ENCODE measurements at places on chromosomes 13 and 19. TPM values are rescaled to one million over a fixed set of nuclear protein-coding genes. Genes with fewer than 3 reads are reported as not detected.

- peak; percentile 59 for DNase-seq
These were observed 2.5 kb upstream of the GARIN5A start for GRCh38 chr19:50478901-50479715.

GRCh38 chr19:2659856-2660432, 42.5 kb downstream of the GNG7 start:
- DNase-seq = peak; percentile 63

GRCh38 chr19:27894906-27895754, 1317.8 kb downstream of the UQCRFS1 start:
- no peak for DNase-seq

DNA sequence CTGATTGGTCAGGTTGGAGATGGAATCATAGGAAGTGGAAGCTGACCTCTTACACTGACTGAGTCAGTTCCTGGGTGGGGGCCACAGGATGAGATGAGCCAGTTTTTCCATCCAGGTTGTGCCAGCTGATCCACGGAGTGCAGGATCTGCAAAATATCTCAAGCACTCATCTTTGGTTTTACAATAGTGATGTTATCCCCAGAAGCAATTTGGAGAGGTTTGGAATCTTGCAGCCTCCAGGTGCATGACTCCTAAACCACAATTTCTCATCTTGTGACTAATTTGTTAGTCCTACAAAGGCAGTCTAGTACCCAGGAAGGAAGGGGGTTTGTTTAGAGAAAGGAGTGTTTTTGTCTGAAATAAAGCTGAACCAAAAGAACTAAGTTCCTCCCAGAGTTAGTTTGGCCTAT, 212.8 kb downstream of the SLITRK6 start:
- DNase-seq = no peak

DNA sequence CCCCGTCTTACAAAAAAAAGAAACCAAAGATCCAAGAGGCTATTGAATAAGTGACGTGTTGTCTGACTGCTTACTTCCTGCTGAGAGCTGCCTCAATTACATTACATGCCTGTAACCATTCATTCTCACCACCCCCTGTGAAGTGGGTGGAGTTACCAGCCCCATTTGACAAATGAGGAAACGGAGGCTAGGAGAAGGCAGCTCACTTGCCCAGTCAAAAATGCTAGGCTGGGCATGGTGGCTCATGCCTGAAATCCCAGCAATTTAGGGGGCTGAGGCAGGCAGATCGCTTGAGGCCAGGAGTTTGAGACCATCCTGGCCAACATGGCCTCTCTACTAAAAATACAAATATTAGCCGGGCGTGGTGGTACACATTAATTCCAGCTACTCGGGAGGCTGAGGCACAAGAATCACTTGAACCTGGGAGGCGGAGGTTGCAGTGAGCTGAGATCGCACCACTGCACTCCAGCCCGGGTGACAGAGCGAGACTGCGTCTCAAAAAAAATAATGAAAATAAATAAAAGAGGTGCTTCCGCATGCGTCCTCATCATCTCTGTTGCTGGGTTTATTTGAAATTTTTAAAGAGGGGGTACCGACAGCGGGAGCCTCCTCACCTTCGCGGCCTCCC, 499 bp downstream of the LSM7 start:
- peak; percentile 80 for DNase-seq

DNA sequence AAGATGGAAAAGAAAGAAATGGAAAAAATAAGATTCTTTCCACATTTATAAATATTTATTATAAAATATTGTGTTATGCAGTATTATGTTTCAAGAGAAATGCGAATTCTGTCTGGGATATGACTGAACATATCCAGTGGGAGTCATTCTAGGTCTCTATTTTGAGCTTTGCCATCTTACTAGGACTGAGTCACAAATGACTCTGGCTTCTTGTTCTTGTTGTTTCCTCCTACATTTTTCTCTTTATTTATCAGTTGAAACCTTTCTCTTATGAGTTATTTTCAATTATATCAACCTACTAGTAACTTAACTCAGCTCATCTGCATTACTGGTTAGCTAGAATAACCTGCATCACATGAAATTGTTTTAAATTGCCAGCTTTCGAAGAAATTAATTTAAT, 1247.3 kb downstream of the SLITRK1 start:
- no peak for DNase-seq

DNA sequence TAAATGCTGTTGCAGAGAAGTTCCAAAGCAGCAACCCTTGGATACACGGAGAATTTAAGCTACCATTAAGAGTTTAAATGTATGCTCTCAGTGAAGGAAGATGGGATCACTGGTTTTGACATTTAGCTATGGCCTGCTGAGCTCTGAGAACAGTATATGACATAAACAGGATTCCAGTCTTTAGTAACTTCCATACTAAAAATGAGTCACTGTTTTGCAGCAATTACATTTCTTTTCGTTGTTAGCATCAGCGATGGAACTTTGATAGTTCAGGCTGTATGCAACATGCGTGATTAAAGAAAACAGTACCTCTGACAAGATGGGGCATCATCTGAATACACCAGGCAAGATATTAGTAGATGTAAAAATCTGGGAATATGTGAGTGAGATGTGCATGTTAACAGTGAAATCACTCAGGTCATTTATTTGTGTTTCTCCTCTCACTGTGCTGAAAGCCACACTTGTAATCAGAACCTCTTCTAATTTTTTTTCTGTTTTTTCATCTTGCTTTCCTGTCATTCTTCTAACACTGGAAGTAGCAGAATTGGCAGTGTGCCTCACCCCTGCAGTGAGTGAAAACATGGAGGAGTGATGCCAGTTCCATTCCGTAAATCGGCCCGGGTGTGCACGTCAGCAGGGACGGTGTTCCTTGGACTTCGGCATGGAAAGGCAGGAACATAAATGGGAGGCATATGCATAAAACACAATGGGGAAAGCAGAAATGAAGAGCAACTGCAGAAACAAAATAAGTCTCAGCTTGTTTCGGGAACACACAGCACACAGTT, 361.5 kb downstream of the OXGR1 start:
- DNase-seq = no peak

- DNase-seq = no peak
These were observed 6.2 kb downstream of the ATP4B start for GRCh38 chr13:113651511-113652403.

The ZNF793 gene
- 17.3 TPM for total RNA-seq

The BORA gene
- total RNA-seq = 52.0 TPM

The ADPRHL1 gene
- 0.43 TPM for total RNA-seq
